Ovary (tissue), 10 donors: ENCODE measurements at places on chromosomes 4 and X.
A peak's percentile ranks its signal among the peaks of the same experiment; 100 is the strongest.

GRCh38 chr4:6891436-6892170 lies 18.0 kb upstream of the TBC1D14 start:
- no peak for DNase-seq
- H3K36me3 ChIP-seq = no peaks in the 10 kb centered on the region
- H3K27ac ChIP-seq = no peak overlapping the region
- no peaks in the 10 kb centered on the region for H3K4me1 ChIP-seq

DNA sequence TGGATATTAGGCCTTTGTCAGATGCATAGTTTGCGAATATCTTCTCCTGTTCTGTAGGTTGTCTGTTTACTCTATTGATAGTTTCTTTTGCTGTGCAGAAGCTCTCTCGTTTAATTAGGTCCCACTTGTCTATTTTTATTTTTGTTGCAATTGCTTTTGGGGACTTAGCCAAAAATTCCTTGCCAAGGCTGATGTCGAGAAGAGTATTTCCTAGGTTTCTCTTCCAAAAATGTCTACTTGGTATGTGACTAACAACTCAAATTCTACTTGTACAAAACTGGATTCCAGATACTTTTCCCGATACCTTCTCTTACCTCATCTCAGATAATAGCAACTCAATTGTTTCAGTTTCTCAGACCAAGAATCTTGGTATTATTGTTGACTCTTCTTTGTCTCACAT lies 142.4 kb upstream of the GLRA2 start:
- no peak overlapping the region for H3K27ac ChIP-seq
- no peaks in the 10 kb centered on the region for H3K36me3 ChIP-seq
- DNase-seq = no peak
- H3K4me3 ChIP-seq = no peak overlapping the region

- H3K4me1 ChIP-seq = no peaks in the 10 kb centered on the region
- no peaks in the 10 kb centered on the region for H3K36me3 ChIP-seq
- DNase-seq = peak; percentile 22
- H3K27ac ChIP-seq = no peak overlapping the region
Observed at GRCh38 chrX:19332983-19333382, 10.7 kb upstream of the PDHA1 start.

- H3K4me3 ChIP-seq = no peak overlapping the region
- DNase-seq = peak; percentile 23
- H3K27me3 ChIP-seq = no peaks in the 10 kb centered on the region
- H3K27ac ChIP-seq = no peak overlapping the region
Observed at GRCh38 chrX:5870238-5870637, 358.4 kb downstream of the NLGN4X start.
